ENCODE measurements at places on chromosomes 1 and 21.
A peak's percentile ranks its signal among the peaks of the same experiment; 100 is the strongest.

DNA sequence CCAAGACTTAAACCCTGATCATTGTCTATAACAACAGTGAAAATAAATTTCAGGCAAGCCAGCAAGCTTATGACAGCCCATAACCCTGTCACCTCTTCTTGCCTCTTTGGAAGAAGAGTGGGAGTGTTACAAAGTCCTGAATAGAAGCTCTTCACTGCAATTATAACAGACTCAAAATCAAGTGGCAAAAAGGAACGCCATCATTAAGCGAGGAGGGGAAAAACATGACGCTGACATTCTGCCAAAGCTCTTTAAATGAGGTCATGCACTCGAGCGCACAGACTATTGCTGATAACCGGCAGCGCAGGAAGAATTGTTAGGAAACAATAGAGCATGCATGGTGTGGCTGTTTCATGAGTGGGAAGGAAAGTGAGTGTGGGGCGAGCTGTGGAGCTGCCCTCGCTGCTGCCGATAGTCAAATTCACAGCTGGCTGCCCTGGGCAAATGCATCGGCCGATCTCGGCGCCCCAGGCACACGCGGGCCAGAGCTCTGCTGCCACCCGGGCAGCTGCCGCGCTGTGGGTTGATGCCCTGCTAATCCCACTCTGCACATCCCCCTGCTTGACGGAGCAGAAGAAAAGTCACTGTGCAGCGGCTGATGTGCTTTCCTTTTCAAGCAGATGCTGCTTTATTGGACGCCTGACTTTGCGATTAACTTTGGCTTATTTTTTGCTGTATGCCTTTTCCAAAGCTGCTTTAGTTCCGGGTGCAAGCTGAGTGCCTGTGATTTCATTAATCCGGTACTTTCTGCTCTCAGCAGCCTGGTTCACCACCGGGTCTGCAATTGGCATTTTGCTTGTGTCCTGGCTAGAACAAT is 102.4 kb upstream of the ST6GALNAC5 start:
- DNase-seq: no peak

DNA sequence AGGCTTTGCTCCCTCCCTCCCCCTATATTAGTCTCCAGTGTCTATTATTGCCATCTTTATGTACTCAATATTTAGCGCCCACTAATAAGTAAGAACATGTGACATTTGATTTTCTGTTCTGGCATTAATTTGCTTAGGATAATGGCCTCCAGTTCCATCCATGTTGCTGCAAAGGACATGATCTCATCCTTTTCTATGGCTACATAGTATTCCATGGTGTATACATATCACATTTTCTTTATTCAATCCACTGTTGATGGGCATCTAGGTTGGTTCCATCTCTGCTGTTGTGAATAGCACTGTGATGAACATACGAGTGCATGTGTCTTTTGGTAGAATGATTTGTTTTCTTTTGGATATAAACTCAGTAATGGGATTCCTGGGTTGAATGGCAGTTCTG is 61.3 kb downstream of the SH3GLB1 start:
- DNase-seq: no peak

DNA sequence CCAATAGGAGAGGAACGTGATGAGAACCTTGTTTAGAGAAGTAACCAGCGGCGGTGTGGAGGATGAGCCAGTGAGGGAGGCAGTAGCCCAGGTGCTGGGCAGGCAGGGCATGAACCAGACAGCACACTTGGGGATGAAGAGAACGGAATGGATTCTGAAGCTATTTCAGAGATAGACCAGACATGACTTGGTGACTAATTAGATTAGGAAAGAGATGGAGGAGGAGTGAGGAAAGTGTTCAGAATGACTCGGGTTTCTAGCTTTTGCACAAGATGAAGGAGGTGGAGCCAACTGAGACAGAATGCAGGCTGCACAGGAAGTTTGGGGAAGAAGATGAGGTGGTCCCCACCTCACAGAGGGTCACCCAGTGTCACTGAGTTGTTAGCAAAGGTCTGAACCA is 5.1 kb downstream of the PEF1 start:
- no peak for DNase-seq

GRCh38 chr1:16607433-16607851 is 5.9 kb downstream of the NBPF1 start:
- DNase-seq: no peak

DNA sequence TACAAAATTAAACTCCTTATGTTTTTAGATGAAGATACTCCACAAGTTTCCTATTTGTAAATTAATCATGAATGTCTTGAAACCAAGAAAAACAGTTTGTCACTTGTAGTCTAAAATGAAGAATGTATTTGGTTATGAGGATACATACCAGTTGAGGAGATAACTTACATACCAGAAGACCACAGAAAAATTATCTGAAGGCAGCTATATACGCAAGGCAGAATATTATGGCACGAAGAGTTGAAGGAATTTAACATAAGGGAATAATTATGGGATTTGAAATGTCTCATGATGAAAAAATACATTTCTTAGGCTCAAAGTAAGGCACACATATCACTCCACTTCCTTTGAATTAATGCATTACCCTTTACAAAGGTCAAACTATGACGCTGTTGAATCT is 73.3 kb downstream of the IFI44 start:
- DNase-seq: no peak

- no peak for DNase-seq
These were observed 648 bp downstream of the FAM76A start for GRCh38 chr1:27726173-27727044.

GRCh38 chr1:90613371-90613770 is 103.7 kb downstream of the BARHL2 start:
- no peak for DNase-seq

- no peak for DNase-seq
These were observed 32.0 kb upstream of the AGL start for GRCh38 chr1:99818063-99818699.

GRCh38 chr1:34597877-34598514 is 156.9 kb upstream of the GJB5 start:
- peak; percentile 38 for DNase-seq

DNA sequence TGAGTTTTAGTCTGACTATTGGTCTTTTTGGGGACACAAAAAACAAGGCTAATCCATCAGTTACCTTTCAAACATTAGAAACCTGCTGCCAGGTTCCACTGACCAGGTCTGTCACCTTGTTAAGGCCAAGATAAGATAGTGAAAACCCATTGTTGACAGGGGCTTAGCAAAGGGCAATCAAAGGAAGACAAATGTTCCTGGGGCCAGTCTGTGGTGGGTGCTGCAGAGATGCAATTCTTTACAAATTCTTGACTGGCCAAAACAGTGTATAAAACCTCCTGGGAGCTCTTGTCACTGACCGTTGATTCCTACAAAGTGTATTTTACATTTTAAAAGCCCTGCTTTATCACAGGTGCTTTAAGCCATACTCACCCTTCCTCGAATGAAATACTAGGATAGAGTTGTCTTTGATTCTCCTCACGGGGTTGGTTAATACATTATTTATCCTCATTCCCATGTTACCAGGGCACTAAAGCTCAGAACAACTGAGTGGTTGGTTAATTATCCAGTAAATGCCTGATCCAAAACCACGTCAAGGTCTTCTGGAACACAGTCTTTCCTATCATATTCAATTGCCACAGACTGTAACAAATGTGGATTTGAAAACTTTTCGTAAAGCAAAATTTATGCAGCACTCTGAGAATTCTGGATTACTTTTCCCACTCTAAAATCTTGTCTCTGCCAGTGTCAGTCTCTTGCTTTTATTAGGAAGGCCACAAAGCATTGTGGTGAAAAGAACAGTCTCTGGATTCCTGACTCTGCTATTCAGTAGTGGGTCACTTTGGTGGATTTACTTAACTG is 77.2 kb downstream of the NRIP1 start:
- DNase-seq: no peak

DNA sequence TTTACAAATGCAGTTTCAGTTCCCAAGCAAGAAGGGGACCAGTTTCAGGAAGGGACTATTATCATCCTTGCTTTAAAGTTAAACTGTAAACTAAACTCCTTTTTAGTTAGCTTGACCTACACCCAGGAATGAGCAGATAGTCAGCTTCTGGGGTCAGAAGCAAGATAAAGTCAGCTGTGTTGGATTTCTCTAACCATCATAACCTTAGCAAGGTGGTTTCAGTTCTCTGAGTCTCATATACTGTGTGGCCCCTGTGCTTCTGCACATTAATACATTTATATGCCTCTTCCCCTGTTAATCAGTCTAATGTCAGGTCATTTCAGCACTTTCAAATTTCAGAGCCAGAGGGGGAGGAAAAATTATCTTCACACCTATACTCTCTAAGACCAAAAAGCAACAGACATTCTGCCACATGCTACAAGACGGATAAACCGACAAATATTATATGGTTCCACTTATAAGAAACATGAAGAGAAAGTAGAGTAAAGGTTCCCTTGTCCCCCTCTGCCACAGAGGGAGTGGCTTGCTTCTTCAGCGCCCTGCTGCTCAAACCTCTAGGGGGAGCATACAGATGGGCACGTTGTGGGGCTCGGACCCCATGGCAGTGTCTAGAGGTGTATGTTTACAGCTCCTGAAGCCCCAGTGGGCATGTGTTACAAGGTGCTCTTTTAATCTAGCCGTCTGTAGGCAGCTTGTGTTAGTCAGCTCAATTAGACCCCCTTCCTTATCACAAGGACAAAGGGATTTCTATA is 89.1 kb downstream of the SMYD3 start:
- no peak for DNase-seq

- no peak for DNase-seq
These were observed 145.0 kb downstream of the RASAL2 start for GRCh38 chr1:178238722-178239510.

GRCh38 chr21:18931237-18931636 is 527.7 kb upstream of the TMPRSS15 start:
- no peak for DNase-seq

- DNase-seq: no peak
These were observed 72.2 kb downstream of the TDRD5 start for GRCh38 chr1:179663810-179664209.

DNA sequence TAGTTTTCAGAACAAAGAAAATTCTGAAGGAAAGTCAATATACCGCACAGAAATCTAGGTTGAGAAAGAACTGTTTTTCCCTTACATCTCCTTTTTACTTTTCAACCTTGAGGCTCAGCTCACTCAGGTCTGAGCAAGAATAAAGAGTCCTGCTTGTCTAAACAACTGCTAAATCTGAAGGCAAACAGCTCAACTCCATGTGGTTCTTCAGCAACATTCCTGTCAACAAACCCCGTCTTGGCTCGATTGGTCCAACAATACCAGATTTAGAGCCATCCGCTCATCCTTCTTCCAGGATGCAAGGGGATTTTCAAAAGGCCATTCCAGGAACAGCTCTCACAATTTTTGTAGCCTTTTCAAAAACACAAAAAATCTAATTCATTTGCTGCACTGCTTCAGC is 119.8 kb downstream of the HLCS start:
- no peak for DNase-seq

- DNase-seq: no peak
These were observed 25.3 kb upstream of the CR2 start for GRCh38 chr1:207428783-207429182.

DNA sequence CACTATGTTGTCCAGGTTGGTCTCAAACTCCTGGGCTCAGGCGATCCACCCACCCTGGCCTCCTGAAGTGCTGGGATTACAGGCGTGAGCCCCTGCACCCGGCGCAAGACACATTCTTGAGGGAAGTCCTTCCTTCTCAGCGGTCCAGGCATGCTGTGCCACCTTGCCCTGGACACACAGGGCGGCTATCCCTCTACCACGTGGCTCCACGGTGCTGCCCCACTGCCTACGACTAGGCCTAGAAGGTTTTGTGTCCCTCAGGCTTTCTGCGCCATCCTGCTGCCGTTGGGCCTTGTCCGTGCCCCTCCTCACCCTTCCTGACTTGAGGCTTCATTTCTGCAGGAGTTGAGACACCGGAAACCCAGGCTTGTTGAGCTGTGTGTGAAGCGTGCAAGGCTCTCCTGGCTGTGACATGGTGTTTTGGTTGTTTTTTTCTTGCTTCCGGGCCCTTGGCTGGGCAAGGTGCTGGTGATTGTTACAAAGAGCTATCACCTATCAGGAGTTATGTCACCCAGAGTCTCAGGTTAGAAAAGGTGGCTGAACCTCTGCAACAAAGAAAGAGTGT is 13.9 kb downstream of the C1orf174 start:
- no peak for DNase-seq

- no peak for DNase-seq
These were observed 6.9 kb downstream of the PLXNA2 start for GRCh38 chr1:208237241-208237640.

DNA sequence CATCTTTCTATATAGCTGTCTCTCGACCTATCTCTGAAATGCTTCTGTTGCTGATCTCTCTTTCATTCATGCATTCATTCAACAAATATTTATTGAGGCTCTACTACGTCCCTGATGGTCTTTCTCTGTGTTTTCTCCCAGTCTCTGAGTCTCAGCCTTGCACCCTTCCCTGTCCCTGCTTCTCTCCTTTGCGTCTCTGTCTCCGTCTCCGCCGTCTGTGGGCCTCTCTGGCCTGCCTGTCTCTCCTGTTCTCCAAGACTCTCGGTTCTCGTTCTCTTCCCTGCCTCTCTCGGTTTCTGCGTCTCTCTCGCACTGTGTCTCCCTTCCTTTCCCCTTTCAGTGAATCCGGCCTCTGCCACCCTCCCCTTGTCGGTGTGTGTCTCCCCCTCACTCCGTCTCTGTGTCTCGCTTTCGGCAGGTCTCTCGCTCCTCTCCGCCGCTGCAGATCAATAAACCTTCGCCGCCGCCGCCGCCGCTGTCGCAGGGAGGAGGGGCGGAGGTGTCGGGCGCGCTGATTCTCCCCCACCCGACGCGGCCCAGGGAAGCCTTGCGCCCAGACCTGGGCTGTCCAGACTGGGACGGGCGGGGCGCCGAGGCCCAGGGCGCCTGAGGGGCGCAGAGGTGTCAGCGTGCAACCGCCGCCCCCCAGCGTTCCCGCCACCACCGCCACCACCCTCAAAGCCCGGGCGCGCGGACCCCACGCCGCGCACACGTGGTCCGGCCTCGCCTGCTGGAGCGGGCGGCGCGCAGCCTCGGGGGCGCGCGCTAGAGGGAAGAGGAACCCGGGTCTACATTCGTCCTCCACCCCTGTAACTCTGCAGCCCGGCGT is 3.0 kb downstream of the EFNA3 start:
- DNase-seq: no peak

DNA sequence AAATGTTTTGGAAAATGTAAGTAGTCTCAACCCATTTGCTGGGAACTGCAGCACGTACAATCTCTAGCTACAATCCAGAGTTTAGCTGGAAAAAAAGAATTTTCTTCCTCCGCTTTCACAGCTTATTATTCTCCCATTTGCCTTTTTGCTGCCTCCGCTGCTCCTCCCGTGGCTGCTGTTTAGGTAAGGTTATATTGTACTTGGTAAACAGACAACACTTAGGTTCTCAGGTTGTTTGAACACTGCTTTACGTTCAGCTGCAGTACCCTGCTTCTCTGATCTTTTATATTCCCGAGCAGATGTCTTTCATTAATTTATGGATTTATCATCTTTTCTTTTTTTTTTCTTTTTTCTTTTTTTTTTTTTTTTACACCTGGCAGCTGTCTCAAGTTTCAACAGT is 14.3 kb downstream of the PROX1 start:
- DNase-seq: no peak

All from memory B cell (primary cell).